ENCODE measurements at places on chromosomes 1 and 21.

DNA sequence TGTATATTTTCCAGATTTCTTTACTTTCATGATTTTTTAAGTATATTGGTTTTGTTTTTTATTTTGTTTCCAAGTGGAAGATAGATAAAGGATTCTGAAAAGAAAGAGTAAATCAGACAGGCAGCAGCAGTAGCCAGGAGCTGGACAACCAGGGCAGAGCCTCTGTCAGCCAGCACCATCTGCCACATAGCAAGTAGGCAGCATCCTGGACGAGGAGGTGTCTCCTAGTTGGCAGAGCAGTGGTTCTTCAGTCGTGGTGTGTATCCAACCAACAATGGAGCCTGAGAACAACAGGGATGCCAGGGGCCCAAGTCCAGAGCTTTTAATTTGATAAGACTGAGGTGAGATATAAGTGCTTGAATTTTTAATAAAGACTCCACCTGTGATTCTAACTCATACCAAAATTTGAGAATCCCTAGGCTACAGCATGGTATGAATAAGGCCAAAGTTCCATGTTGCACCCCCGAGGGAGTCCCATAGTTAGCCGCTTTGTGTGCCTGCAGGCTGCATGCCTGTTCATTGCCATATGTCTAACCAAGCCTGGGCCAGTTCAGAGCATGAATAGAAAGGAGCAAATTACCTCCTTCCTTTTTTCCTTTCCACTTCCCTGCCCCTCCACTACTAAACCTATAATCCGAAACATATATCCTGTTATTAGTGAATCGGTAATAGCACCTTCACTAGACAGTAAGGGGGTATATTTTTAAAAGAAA lies 153.2 kb downstream of the NTNG1 start:
- DNase-seq, result no peak

DNA sequence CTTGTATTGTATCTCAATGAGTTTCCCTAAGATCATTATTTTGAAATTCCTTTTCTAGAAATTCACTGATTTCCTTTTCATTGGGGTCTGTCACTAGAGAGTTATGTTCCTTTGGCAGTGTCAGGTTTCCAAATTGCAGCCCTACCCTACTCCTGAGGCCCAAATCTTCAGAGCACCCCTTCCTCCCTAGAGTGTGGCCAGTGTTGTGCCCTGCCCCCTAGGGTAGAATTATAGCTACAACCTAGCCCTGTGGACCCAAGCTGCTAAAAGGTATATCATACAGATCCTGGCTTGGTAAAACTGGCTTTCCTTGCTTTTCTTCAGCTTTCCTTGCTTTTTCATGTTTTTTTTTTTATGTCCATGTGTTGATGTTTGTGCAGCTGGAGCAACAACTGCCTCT lies 60.7 kb downstream of the DIPK1A start:
- no peak for DNase-seq

DNA sequence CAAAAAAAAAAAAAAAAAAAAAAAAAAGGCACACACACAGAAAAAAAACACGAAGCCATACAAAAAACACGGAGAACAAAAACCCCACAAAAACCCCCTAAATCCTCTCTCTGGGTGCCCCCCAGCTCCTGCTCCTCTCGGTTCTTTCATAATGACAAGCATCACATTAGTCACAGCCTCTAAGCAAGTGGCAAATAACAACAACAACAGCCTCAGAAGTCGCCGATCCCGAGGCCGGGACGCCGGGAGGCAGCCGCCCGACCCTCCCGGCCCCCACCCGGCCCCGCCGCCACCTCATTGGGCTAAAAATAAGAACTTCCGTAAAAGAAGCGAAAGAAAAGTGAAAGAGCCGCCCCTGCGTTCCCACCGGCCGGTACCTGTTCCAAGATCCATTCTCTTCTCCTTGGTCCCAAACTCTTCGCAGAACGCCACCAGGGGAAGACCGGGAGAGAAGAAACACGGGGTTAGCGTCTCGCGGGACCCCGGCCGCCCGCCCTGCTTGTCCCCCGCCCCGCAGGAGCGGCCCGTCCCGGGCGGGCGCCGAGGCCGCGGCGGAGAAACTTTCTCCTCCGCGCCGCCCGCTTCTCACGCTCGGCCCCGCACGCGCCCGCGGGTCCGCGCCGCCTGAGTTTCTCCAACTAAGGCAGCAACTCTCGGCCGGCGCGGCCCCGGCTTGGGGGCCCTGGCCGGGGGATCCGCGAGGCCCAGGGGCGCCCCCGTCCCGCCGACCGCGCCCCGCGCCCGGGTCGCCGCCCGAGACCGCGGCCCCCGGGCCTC lies 102.8 kb downstream of the CASZ1 start:
- DNase-seq, result peak; percentile 62

DNA sequence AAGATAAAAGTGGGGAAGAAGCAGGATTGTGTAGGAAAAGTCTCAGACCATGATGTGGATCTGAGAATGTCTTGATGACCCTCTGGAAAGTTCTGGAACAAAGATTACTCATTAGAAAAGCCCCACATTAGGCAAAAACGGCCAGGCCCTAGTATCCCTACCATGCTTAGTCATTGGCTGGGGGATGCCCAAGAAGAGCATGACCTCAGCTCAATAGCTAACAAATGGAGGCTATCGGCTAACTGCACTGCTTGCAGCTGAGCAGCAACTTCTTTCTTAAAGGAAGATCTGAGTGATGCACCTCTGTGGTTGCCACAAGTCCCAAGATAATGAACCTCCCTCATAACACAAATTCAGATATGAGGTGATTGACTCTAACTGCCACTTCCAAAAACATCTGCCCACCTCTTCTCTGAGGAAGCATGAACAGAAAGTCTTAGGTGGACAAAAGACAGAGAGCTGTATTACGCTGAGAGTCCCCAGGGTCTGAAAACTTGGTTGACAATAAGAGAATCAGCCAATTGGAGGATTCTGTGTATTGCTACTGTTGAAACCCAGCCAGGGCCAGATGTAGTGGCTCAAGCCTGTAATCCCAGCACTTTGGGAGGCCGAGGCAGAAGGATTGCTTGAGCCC lies 64.6 kb upstream of the AK4 start:
- DNase-seq, result no peak

- DNase-seq, result no peak
These were observed 18.6 kb upstream of the TTC22 start for GRCh38 chr1:54819733-54820132.

GRCh38 chr1:226092965-226093364 lies 30.4 kb downstream of the H3-3A start:
- no peak for DNase-seq

- no peak for DNase-seq
These were observed 25.7 kb upstream of the SPAG17 start for GRCh38 chr1:118210723-118211110.

DNA sequence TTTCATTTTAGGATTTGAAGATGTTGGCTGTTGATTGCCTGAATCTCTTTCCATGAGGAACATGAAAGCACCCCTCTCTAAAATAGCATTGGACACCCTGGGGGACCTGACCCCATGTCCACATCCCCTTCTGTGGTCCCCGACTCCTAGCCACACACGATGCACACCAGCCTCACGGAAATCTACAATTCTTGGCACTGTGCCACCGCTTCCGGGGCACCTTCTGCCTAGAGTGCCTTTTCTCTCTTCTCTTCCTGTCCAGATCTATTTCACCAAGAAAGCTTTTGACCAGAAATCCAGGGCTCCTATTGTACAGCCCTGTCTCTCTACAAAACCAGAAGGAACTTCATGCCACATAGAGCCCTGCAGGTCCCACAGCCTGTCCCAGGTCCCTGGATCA lies 50.3 kb downstream of the MYSM1 start:
- no peak for DNase-seq

- DNase-seq, result peak; percentile 46
These were observed 10.3 kb downstream of the MORN1 start for GRCh38 chr1:2380816-2381591.

GRCh38 chr1:156833603-156834002 lies 17.0 kb upstream of the SH2D2A start:
- no peak for DNase-seq

- DNase-seq, result peak; percentile 88
These were observed 350.9 kb downstream of the S1PR1 start for GRCh38 chr1:101587741-101588140.

- DNase-seq, result no peak
These were observed 21.5 kb downstream of the ABCB10 start for GRCh38 chr1:229536982-229537381.

GRCh38 chr1:3360646-3361257 lies 93.7 kb upstream of the ARHGEF16 start:
- no peak for DNase-seq

DNA sequence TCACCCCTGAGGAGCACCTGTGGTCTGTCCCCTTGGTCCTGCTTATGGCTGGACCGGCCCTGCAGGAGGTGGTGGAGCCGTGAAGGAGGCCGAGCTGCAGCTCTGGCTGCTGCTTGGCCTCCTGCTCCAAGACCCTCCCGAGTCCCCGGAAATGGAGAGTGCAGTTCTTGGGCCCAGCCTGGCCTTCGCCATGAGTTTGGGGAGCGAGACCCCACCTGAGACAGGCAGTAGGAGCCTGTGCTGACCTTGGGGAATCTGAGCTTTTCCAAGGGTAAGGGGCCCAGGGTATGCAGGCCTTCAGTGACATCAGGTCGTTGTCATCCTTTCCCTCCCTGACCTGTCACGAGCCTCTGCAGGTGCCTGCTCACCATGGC lies 14.1 kb downstream of the TMEM201 start:
- DNase-seq, result no peak

GRCh38 chr21:46301759-46302158 lies 15.6 kb downstream of the YBEY start:
- DNase-seq, result no peak

DNA sequence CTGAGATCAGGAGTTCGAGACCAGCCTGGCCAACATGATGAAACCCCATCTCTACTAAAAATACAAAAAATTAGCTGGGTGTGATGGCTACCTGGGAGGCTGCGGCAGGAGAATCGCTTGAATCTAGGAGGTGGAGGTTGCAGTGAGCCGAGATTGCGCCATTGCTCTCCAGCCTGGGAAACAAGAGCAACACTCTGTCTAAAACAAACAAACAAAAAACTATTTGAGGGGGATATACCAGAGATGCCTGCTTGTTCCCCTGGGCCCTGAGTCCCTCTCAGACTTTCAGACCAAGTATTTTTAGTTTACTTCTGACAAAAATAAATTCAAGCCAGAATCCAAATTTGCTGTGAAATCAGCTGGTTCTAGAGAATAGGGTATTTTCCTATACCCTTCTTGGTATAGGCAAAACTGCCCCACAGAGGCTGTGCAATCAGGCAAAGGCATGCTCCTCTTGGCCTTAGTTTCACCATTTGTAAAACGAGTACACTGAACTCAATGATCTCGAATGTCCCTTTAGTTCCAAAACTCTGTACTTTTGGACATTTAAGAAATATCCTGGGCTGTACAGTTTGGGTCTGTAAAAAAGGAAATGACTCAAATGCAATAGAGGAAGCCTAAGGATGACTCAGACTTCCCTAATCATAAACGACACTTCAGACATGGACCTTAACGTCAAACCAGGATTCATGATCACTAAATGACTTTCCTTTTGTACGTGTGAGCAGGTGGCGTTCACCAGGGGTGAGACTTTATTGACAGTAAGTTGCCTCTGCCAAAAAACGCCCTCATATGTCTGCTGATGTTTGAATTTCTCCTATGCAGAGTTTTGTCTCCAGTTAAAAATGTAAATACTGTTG lies 16.1 kb downstream of the ENSA start:
- peak; percentile 88 for DNase-seq

DNA sequence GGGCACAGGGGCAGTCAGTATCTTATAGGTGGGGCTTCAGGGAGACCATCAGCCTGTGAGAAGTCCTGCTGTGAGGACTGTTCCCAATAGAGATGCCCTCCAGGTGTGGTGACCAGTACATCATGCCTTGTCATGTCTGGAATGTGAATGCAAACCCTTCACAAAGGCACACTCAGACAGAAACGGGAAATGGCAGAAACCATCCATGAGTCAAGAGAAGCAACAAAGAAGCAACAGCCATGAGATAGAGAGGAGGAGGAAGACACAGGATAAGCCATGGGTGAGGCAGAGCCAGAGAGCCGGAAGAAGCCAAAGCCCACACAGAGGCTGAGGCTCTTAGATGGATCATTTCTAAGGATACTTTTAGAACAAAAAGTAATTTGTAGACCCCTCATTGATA lies 20.1 kb upstream of the ZP4 start:
- no peak for DNase-seq

DNA sequence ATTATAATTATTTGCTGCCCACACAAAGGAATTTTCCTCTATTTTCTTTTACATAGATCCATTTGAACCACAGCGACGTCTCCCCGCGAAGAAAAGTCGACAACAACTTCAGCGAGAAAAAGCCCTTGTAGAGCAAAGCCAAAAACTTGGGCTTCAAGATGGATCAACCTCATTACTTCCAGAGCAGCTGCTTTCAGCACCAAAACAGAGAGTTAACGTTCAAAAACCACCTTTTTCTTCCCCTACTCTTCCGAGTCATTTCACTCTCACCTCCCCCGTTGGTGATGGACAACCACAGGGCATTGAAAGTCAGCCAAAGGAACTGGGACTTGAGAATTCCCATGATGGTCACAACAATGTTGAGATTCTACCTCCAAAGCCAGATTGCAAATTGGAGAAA lies 7.2 kb downstream of the GORAB start:
- DNase-seq, result no peak

- DNase-seq, result peak; percentile 68
These were observed 24.5 kb downstream of the CLIC6 start for GRCh38 chr21:34693192-34693810.

GRCh38 chr1:11768821-11769220 lies 6.8 kb downstream of the C1orf167 start:
- DNase-seq, result no peak

GRCh38 chr1:91523482-91523881 lies 22.8 kb downstream of the CDC7 start:
- no peak for DNase-seq

DNA sequence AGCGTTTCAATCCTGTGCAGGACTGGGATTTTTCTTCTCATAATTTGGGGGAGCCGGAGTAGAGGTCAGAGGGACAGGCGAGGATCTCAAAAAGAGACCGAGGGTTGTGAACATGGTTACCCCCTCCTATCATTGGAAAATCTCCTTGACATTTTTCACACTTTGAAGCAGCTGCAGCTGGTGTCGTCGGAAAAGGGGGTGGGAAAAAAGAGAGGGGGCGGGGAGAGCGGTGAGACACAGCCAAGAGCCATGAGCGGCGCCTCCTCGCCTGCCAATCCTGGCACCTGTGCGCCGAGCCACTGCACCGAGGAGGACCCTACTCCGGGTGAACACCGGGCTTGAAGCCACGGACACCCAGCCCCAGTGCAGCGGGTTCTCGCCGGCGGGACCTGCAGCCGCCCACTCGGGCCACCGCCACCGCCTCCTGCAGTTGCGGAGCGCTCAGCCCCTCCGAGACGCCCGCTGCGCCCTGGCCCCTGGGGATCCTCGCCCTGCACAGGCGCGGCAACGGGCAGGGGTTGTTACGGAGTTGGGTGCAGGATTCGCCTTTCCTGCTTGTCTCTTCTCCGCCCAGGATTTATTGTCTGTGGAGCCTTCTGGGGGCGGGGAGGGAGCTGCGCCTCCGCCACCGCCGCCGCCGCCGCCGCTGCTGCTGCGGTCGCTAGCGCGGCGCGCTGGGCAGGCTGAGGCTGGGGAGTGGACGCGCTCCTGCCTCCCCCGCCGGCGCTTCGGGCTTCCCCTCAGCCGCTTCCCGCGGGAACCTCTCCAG lies at the start of gene LRRC7:
Gene LRRC7, plus strand, starts transcription at position 271 of the 769 bp plus-strand sequence. CDS start 718 bp downstream, outside the sequence.
- peak; percentile 84 for DNase-seq

All from muscle of leg (tissue), 16 donors.